ENCODE measurements at places on chromosomes 1 and 21. TPM values are rescaled to one million over a fixed set of nuclear protein-coding genes. Genes with fewer than 3 reads are reported as not detected.

GPR153 gene
- 2.6 TPM for total RNA-seq

CD101 gene
- total RNA-seq = 0.73 TPM

GRCh38 chr1:17168091-17168876 is 36.6 kb upstream of the PADI1 start:
- ATAC-seq = no peak

GRCh38 chr1:31866450-31867032 is 50.7 kb upstream of the SPOCD1 start:
- ATAC-seq = no peak

DNA sequence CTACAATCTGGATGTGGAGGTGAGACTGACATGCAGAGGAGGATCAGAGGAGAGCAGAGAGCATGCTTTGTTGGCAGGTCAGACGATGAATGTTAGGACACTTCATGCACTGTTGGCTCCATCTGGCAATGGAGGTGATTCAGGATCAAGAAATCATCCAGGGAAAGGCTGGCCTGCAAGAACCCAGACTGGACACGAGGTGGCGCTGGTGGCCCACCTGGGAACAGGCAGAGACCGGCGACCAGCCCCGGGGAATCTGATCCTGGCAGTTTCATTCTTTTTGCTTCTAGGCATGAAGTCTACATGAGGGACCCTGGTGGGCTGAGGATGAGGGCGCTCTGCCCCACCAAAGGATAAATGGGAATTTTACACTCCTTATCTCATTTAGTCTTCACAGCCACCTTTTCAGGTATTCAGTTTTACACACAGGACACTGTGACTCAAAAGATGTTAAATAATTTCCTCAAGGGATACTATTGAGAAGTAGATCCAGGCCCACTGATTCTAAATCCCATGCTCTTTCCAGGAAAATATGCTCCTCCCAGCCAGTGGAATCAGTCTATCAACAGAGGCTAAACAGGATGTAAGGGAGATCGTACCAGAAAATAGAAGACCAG is 26.2 kb upstream of the SCMH1 start:
- ATAC-seq = peak; percentile 89

GRCh38 chr1:175635092-175635491 is 108.3 kb downstream of the TNR start:
- no peak for ATAC-seq

- no peak for ATAC-seq
Observed at GRCh38 chr21:32448803-32449594, 36.5 kb downstream of the EVA1C start.

Measured in gastroesophageal sphincter (tissue), 4 donors.